ENCODE measurements at places on chromosomes 5 and 9. TPM values are rescaled to one million over a fixed set of nuclear protein-coding genes. Genes with fewer than 3 reads are reported as not detected.

DNA sequence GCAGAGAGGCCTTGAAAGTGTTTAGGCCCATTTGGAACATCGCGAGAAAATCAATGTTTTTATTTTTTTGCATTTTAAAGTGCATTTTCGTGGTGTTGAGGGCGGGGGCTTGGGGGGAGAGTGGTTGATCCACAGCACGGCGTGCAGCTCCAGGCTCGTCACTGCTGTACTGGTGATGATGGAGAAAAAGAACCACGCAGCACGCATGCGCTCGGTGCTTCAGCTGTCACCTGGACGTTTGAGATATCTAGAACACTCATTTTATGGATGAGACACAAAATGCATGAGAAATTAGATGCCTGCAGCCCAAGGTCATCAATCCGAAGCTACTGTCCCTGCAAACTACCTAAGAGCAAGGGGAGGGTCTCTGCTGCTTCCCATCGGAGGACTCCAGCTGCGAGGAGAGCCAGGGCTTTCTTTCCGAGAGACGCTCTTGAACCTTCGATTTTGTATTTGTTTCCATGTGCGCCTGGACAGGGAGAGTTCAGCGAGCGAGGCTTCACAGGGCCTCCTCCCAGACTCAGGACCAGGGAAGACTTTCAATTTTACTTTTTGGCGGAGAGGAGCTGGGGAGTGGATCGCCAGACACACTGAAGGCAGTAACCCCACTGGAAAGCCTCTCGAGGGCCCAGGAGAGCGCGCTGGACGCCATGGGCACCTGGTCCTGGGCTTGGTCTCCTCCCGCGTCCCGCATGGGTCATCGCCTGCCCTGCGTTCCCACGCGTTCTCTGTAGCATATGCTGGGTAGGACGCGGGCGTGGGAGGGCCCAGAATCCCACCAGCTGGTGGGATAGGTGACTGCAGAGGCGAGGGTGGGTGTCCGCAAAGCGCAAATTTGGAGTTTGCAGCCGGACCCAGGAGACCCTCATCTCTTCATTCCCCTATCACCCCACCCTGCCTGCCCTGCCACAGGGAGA lies 2.5 kb downstream of the DMRT2 start:
- H3K36me3 ChIP-seq: no peaks in the 10 kb centered on the region

DNA sequence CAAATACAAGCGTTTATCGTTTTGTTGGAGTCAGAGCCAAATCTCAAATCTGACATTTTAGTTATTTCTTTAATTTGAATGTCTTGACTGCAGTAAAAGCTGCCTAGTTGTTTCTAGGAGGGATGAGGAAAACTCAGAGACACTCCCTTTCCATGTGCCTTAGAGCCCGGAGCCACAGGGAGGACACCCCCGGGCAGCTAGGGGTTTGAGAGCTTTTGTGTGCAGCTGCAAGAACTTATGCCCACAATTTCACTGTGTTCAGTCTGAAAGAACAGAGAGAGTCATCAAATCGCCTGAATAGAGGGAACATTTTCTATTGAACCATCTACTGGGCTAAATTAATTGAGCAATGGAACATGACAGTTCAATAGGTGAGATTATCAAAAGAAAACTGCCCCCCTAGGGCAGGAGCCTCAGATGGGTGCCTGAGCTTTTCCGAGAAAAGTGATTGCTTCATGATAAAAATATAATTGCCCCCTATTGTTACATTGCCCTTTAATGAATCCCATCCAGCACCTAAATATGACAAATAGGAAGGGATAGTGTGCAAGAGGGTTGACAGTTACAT lies 709.3 kb upstream of the RGMB start:
- no peaks in the 10 kb centered on the region for H3K27me3 ChIP-seq
- no peak overlapping the region for H3K4me3 ChIP-seq
- DNase-seq: no peak
- no peaks in the 10 kb centered on the region for H3K4me1 ChIP-seq

DNA sequence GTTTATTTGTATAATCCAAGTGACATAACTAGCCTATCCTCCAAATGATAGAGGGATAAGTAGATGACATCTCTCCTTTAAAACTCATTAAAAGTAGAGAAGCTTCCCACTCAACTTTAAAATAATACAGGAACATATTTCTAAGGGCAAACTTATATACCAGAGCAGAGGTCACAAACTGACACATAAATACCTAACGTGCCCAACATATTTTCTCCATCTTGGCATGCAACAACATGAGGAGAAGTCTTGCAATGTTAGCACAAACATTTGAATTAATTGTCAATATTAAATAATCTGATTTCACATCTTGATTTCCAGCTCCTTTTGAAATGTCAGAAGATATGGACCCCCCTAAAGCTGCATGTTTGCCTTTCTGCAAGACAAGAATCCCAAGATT lies 335.0 kb downstream of the DEPDC1B start:
- no peaks in the 10 kb centered on the region for H3K27me3 ChIP-seq
- no peaks in the 10 kb centered on the region for H3K36me3 ChIP-seq
- H3K4me3 ChIP-seq: no peak overlapping the region
- H3K4me1 ChIP-seq: peaks cover 40% of the 10 kb centered on the region
- H3K27ac ChIP-seq: peak overlapping the region; percentile 29

DNA sequence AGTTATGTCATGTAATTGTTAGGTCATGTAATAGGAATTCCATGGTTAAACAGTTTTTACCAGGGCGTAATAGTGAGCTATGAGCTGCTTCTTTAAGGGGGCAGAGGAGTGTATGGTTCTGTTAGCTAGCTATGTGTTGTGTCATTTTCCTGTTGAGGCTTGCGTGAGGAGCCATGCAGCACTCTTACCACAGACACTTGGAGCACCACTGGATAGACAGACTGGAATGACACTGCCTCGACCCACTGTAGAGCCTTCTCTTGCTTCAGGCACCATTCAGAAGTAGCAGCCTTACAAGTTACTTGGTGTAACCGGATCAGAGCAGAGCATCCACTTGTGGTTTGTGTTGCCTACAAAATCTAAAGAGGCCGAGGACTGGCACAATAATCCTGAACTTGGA lies 28.3 kb upstream of the STOM start:
- peak overlapping the region; percentile 62 for H3K27ac ChIP-seq
- H3K4me3 ChIP-seq: no peak overlapping the region
- peaks cover 20% of the 10 kb centered on the region for H3K27me3 ChIP-seq
- peaks cover 1% of the 10 kb centered on the region for H3K36me3 ChIP-seq
- no peak for DNase-seq
- peaks cover 19% of the 10 kb centered on the region for H3K4me1 ChIP-seq

DNA sequence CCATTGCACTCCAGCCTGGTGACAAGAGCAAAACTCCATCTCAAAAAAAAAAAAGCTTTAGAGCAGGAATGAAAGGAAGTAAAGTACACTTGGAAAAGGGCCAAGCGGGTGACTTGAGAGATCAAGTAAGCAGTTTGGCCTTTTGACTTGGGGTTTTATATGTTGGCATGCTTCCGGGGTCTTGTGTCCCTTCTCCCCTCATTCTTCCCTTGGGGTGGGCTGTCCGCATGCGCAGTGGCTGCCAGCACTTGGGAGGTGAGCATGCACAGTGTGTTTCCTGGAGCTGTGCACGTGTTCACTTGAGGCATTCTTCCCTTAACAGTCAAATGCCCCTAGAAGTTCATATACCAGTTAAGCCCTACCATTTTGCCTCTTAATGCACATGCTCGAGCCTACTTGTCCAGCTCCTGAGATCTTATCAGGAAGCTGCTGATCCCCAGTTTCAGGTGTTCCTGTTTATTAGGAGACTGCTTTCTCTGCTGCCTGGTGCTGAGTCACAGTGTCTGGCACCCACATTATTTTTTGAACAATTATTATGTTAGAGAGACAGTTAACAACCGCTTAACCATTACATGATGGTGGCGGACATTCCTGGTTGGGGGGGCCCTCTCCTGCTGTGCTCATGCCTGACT lies 32.6 kb upstream of the PRRC2B start:
- DNase-seq: no peak
- H3K36me3 ChIP-seq: no peaks in the 10 kb centered on the region
- H3K27ac ChIP-seq: no peak overlapping the region
- H3K4me3 ChIP-seq: no peak overlapping the region
- peaks cover 5% of the 10 kb centered on the region for H3K4me1 ChIP-seq

- H3K4me1 ChIP-seq: no peaks in the 10 kb centered on the region
- H3K4me3 ChIP-seq: no peak overlapping the region
- no peaks in the 10 kb centered on the region for H3K36me3 ChIP-seq
- DNase-seq: no peak
- H3K27ac ChIP-seq: no peak overlapping the region
- H3K27me3 ChIP-seq: no peaks in the 10 kb centered on the region
These were observed 31.1 kb upstream of the CPLX2 start for GRCh38 chr5:175840050-175840841.

GRCh38 chr9:81028504-81028903 lies 660.8 kb downstream of the TLE1 start:
- H3K36me3 ChIP-seq: no peaks in the 10 kb centered on the region
- no peak overlapping the region for H3K27ac ChIP-seq
- no peaks in the 10 kb centered on the region for H3K27me3 ChIP-seq
- H3K4me1 ChIP-seq: peaks cover 32% of the 10 kb centered on the region
- H3K4me3 ChIP-seq: no peak overlapping the region

- H3K4me1 ChIP-seq: no peaks in the 10 kb centered on the region
- no peak for DNase-seq
- peaks cover 67% of the 10 kb centered on the region for H3K27me3 ChIP-seq
- no peaks in the 10 kb centered on the region for H3K36me3 ChIP-seq
- H3K4me3 ChIP-seq: no peak overlapping the region
These were observed 43.8 kb upstream of the CER1 start for GRCh38 chr9:14766299-14766698.

DNA sequence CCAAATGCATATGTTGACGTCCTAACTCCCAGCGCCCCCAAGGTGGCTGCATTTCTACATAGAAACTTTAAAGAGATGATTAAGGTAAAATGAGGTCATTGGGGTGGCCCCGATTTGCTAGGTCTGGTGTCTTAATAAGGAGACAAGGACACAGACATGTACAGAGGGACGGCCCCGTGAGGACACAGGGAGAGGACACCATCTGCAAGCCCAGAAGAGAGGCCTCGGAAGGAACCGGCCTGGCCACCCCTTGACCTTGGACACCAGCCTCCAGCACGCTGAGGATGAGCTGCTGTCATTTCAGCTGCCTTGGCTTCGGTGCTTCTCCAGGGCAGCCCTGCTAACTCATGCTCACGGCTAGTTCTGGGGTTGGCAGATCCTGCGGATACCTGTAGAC lies 73.2 kb downstream of the MRPL36 start:
- H3K4me1 ChIP-seq: no peaks in the 10 kb centered on the region
- H3K27ac ChIP-seq: no peak overlapping the region
- H3K36me3 ChIP-seq: no peaks in the 10 kb centered on the region
- H3K4me3 ChIP-seq: no peak overlapping the region
- DNase-seq: peak; percentile 78

GRCh38 chr9:34328500-34328986 lies 525 bp downstream of the KIF24 start:
- peak overlapping the region; percentile 94 for H3K4me3 ChIP-seq
- peaks cover 2% of the 10 kb centered on the region for H3K36me3 ChIP-seq
- no peak for DNase-seq
- H3K27ac ChIP-seq: peak overlapping the region; percentile 97
- peaks cover 27% of the 10 kb centered on the region for H3K4me1 ChIP-seq

DNA sequence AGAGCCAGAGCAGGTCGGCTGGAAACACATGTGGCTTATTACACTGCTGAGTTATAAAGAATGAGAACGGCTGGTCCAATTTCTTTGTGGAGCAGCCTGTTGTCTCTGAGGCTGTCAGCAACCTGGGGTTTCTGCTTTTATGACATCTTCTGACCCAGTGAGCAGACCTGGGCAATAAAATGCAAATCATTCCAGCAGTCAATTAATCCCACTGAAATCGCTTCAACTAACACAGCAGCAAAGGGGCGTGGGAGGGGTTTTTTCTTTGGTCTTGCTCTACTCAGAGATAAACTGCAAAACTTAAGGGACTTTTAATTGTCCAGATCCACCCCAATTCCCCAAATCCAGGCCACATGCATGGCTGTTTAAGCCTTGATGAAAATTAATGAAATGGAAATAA lies 215.7 kb downstream of the SLIT3 start:
- peaks cover 22% of the 10 kb centered on the region for H3K4me1 ChIP-seq
- no peak overlapping the region for H3K27ac ChIP-seq
- no peaks in the 10 kb centered on the region for H3K27me3 ChIP-seq
- H3K36me3 ChIP-seq: no peaks in the 10 kb centered on the region
- DNase-seq: no peak

GRCh38 chr9:129480227-129480626 lies 140.7 kb downstream of the C9orf50 start:
- DNase-seq: no peak
- H3K27me3 ChIP-seq: no peaks in the 10 kb centered on the region
- no peaks in the 10 kb centered on the region for H3K36me3 ChIP-seq
- peaks cover 71% of the 10 kb centered on the region for H3K4me1 ChIP-seq

DNA sequence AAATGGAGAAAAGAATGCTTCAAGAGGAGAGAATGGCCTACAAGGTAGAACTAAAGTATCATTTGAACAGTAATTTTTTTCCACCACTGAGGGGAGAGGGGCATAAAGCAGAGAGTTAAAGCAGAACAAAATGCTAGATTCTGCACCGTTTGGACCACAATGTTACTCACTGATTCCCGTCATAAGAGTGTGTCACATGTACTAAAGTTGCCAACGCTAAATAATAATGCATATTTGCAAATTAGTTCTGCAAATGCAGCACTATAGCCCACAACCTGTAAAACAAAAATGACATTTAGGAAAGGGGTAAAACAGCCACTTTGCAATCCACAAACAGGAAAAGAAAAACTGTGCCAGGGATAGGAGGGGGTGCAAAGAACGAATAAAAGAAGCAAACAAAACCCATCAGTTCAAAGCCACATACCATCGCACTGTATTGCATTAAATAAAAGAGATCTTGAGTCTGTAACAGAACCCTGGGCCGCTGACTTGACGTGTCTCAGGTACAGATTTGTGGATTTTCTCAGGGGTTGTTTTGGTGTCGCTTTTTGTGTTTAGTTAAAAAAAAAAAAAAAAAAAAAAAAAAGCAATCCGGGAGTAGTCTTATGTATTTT lies 7.7 kb upstream of the NFIB start:
- peak overlapping the region; percentile 73 for H3K4me3 ChIP-seq
- DNase-seq: no peak
- no peaks in the 10 kb centered on the region for H3K27me3 ChIP-seq
- peaks cover 52% of the 10 kb centered on the region for H3K4me1 ChIP-seq

DNA sequence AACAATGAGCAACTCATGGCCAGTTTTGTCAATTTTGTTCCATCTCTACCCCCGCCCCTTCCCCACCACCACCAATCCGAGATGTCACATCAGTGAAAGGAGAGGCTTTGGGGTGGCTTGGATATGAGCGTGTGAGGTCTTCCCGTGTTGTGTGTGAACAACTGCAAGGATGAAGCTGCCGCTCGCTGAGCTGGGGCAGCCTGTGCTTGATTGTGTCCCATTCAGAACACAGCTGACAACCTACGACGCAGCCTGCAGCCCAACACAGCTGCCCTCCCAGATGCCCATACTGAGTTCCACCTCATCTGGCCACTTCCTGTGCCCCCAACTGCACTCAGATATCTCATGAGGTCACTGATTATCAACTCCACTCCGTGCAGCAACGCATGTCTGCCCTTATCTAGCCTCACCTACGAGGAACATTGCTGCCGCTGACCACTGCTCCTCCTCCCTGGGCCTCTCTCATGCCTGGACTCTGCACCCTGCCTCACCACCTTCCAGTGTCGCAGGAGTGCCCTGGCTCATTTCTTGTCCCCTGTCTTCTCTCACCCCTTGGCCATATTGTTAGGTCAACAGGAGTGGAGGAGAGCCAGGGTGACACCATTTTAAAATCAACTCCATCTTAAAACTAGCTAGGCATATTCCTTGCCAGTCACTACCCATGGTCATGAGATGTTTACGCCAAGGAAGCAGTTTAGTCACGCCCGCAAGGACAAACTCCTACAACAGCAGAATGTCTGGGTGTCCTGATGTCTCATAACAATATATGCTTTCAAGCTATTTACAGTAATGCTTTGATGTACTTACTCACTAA lies 7.3 kb upstream of the IL4 start:
- H3K27ac ChIP-seq: no peak overlapping the region
- no peaks in the 10 kb centered on the region for H3K4me1 ChIP-seq
- no peak overlapping the region for H3K4me3 ChIP-seq
- no peak for DNase-seq

Gene AQP7
- total RNA-seq: not detected

Gene FGD3
- total RNA-seq: not detected

Gene KLF9
- total RNA-seq: 85.3 TPM

Gene NUTM2G
- total RNA-seq: not detected

Measured in osteocyte (in vitro differentiated cells).